ENCODE measurements at places on chromosomes 3 and 15.

- peak; percentile 97 for DNase-seq
Measured at GRCh38 chr3:111864821-111865656, 6.0 kb downstream of the PHLDB2 start.

GRCh38 chr15:59282515-59283337, 76.1 kb downstream of the LDHAL6B start:
- DNase-seq, result no peak

DNA sequence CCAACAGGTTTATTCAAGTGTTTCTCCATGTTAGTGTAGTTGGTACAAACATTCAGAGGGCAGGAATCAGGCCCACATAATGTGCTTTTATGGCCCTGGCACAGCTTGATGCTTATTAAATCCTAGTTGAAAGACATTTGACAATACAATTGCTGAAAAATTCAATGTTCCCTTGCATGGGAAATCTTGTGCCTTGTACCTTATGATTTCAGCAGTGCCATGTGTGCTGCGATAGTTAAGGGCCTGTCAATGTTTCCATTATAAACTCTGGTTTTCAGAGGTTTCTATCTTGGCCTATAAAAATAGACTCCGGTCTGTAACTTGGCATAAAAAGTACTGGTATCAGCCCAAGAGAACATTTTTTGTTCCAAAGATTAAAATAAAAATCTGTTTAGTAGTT, 207.2 kb downstream of the TBC1D5 start:
- no peak for DNase-seq

DNA sequence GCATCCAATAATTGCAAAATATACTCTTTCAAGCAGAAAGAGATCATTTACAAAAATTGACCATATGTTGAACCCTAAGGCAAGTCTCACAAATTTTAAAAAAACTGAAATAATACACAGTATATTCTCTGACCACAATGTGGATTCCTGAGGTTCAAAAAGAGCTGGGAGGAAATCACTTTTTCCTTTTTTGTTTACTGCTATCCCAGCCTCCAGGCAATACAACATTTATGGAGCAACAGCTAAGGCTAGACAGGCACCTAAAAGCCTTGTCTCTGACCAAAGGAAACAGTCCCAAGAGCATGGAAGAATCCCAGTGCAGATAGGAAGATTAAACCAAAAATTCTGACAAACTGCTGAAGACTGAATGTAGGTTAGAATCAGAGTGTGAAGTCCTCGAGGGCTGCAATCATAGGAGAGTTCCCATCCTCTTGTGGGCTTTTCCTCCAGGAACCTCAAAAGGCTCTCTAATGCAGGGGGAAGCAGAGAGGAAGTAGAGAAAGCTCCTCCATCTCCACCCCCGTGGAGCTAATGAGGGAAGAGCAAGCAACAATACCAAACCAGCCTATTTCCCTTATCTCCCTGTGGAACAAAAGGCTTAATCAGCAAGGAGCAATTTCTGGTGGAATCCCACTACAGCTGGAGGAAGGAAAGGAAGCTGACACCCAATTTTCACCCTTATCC, 57.0 kb downstream of the TMCC1 start:
- no peak for DNase-seq

GRCh38 chr15:66378814-66379430, 7.8 kb upstream of the MAP2K1 start:
- DNase-seq, result no peak

- DNase-seq, result peak; percentile 72
Measured at GRCh38 chr3:54859184-54859583, 68.7 kb downstream of the LRTM1 start.

All from kidney glomerular epithelial cell (primary cell).